ENCODE measurements at places on chromosomes 3 and 15.

DNA sequence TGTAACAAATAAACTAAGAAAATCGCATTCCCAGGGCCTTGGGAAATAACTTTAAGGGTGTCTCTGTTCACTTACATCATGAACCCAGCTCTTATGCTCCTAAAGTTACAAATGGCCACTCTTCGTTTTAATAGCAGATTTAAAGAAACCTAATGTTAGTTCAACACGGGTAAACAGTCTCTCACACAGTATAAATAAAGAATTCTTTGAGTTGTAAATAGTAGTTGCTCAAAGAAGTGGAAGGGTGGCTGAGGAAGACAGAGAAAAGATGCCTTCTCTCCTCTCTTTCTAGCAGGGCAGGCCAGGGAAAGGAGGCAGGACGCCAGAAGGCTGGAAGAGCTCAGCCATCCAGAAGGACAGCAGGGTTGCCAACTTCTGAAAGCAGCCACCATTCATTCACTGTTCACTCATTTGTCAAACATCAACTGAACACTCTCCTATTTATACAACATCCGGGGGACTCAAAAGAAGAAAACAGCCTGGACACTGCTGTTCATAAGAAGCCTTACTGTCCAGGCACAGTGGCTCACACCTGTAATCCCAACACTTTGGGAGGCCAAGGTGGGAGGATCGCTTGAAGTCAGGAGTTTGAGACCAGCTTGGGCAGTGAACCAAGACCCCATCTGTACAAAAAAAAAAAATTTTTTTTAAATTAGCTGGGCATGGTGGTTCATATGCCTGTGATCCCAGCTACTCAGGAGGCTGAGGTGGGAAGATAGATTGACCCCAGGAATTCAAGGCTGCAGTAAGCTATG lies 47.3 kb downstream of the WWTR1 start:
- DNase-seq, result no peak

- no peak for DNase-seq
These were observed 6.8 kb downstream of the ARPIN start for GRCh38 chr15:89905846-89906378.

GRCh38 chr3:61730056-61730455 lies 168.7 kb downstream of the PTPRG start:
- DNase-seq, result no peak

- no peak for DNase-seq
These were observed 237.1 kb downstream of the EBLN2 start for GRCh38 chr3:73298243-73299183.

DNA sequence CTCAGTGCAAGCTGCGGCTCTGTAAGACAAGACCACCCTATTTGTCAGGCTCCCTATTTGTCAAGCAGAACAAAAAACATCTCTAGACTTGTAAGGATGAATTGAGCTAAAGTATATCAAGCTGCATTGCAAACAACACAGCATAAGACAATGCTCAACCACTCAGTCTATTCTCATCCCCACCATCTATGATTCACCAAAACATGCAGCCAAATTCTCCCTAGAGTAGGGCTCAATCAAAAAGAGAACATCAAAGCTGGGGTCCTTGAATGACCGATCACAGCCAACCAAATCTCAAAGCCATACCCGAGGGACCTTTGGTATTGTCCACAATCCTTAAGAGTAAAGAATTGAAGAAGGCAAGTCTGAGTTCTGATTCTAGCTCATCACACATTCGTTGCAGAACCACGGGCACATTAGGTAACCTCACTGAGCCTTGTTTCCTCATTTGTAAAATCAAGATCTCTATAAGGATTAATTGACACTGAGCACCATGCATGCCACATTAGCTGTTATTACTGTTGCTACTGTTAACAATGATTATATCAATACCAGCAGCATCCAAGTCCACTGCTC lies 31.2 kb downstream of the RFTN1 start:
- DNase-seq, result no peak

GRCh38 chr3:8900869-8901268 lies 62.4 kb downstream of the RAD18 start:
- no peak for DNase-seq

DNA sequence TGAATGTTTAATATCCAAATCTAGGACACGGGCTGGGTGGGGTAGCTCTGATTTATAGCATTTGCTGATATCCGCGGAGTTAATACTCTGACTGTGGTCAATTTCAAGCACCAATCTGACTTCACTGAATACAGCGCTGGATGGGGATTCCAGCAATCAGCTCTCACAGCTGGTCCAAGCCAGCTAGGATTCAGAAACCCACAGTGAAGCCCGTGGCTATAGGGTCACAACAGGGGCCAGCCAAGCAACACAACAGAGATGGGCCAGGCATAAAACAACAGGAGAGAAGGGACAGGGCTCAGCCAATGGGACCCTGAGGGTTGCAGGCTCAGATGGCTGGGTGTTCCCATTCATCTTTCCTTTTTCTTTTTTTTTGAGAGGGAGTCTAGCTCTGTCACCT lies 5.4 kb upstream of the LMAN1L start:
- DNase-seq, result no peak

DNA sequence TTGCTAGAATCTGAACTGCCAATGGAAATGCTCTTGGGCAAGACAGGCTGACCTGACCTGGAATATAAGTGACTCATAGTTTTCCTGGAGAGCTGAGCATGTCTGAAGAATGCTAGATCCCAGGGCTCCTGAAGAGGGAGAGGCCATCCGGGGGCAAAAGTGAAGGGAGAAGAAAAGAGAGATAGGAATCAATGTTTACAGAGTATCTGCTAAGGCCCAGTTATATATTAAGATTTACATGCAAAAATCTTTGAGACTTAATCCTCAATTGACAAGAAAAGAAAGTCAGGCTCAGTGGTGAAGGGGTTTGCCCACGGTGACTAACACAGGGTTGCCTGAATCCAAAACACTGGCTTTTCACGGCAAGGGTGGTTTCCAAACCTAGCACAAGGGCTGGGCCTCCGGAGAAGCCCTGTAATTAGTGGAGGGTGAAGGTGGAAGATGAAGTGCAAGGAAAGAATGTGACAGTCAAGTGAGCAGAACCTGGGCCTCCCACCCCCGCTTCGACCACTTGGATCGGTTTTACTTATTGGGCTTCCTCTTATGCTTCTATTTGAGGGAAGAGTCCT lies 91.7 kb upstream of the FGF12 start:
- DNase-seq, result no peak

DNA sequence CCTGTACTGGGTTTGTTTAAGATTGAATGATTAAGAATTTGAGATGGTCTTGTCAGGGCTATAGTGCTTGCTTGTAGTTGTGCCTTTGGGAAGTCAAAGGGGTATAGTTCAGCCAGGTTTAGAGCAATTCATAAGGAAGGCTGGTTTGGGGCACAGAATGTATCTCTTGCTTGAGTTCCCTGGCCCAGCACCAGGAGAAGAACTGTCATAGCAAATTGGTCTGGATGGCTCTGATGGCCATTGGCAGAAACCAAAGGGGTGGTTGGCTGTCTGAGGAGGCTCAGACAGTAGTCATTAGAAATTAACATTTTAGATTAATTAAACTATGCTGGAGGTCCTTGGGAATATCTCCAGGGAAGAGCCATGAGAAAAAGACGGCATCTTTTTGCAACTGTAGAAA lies 25.4 kb upstream of the OTOL1 start:
- DNase-seq, result no peak

DNA sequence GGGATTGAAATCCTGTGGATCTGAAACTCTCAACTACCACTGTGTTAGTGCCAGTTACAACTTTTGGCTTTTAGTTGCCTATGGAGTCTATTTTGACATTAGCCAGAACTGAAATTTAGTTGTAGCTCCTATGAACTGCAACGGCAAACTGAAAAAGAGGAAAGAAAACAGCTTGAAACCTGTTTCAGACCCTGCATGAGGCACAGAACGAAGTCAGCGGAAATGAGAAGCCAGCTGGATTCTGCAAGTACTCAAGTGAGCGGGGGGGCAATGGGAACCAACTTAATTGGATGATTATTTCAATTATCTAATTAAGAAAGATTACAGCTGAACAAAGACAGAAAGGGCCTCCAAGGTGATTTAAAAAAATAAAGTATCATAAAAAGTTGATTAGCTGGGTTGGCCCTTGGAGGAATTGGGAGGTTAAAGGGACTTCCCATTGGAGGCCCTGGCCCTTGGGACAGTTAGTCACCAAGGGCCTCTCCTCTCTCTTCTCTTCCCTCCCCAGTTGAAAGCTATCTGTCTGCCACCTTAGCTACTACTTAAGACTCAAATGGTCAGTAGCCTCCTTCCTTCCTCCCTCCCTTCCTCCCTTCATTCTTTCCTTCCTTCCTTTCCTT lies 352.1 kb downstream of the SHQ1 start:
- DNase-seq, result peak; percentile 34

- DNase-seq, result no peak
These were observed 17.5 kb upstream of the ALDH1A3 start for GRCh38 chr15:100862162-100862561.

DNA sequence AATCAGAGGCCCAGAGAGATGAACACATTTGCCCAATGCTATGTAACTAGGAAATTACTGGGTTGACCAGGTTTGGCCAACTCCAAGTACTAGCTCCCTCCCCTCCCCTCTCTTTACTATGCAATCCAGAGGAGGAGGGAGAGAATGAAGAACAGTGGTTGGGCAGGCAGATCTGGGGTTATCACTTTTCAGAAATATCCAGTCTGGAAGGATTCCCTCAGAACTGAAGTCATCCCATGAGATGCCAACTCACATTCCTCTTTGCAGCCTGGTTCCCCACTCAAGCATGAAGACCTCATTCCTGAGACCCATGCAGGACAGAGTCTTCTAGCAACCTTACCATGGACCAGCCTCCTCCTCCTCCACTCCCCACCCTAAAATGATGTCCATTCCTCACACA lies 201.1 kb downstream of the TLE3 start:
- DNase-seq, result no peak

DNA sequence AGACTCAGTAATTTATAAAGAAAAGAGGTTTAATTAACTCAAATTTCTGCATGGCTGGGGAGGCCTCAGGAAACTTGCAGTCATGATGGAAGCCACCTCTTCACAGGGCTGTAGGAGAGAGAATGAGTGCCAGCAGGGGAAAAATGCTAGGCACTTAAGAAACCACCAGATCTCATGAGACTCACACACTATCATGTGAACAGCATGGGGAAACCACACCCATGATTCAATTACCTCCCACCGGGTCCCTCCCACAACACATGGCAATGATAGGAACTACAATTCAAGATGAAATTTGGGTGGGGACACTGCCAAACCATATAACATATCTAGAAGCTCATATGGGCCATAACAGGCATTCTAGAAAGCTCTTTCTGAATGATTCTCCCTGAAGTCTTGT lies 190.3 kb downstream of the WNT5A start:
- DNase-seq, result no peak

- DNase-seq, result no peak
These were observed 133.4 kb downstream of the IL5RA start for GRCh38 chr3:2976796-2977195.

DNA sequence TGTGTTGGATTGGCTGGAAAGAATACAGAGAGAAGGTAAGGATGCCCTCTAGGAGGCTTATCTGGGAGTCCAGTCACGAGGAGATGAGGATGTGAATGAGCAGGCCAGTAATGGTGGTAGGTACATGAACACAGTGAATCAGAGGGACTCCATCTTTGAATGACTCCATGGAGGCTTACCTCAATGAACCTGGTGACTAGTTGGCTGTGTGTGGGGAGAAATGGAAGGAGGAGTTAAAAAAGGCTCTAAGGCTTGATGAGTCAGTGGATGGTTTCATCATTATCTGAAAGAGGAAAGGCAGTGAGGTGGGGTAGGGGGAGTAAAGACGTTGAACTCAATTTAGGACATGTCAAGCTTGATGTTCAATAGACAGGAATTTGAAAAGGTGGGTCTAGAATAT lies 61.1 kb downstream of the KCNAB1 start:
- no peak for DNase-seq

DNA sequence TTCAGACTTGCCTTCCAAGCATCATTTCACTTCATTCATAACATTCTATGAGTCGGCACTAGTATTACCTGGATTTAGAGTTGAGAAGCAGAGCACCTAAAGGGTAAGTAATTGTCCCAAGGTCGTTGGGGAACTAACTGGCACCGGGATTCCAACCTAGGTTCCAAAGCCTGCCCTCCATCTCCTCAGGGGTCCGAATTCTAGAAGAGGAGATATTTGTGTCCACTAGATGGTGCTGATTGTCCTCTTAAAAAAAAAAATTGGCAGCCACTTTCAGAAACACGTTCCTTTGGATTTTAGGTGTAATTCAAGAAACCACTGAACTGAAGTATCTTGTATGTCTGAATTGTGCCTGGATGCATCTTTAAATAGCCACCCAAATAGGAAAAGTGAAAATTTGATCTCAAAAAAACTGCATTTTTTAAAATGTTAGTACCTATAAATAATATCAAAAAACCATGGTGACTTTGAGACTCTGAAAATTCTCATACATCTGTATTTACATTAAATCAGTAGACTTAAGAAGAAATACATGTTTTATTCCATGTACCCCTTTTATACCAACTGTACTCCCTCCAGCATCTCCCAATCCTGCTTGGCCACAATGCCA lies 3.9 kb upstream of the FSIP1 start:
- DNase-seq, result no peak

- DNase-seq, result no peak
These were observed at the start of gene CYP11A1 for GRCh38 chr15:74367296-74367854. TSS of gene CYP11A1 (minus strand) at chr15:74367646. CDS start at chr15:74367585, 61 bp downstream.

GRCh38 chr3:75218577-75218976 lies 445.6 kb upstream of the FRG2C start:
- DNase-seq, result no peak

GRCh38 chr3:111864821-111865656 lies 6.0 kb downstream of the PHLDB2 start:
- no peak for DNase-seq

DNA sequence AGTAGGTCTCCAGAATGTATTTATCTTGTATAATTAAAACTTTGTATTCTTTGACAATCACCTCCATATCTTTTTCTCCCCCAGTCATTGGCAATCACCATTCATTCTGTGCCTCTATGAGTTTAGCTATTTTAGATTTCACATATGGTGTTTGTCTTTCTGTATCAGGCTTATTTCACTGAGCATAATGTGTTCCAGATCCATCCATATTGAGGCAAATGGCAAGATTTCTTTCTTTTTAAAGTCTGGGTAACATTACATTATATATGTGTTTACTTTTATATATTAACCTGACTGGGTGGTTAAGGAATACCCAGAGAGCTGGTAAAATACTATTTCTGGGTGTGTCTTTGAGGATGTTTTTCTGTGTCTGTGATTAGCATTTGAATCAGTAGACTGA lies 486.6 kb downstream of the SQOR start:
- DNase-seq, result no peak

DNA sequence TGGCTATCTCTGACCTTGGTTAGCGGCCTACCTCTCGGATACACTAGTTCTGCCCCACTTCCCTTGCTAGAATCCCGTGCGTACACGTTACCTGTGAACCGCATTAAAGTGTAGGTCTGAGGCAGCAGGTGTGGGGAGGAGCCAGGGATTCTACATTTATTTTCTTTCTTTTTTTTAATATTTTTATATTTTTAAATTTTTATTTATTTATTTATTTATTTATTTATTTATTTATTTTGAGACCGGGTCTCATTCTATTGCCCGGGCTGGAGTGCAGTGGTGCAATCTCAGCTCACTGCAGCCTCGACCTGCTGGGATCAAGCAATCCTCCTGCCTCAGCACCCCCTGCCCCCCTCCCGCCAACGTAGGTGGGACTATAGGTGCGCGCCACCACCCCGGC lies 60.9 kb upstream of the NR2E3 start:
- DNase-seq, result no peak

- DNase-seq, result no peak
These were observed 166.9 kb downstream of the DCLK3 start for GRCh38 chr3:36597422-36597821.
